ENCODE measurements at places on chromosomes 3 and 15.
A peak's percentile ranks its signal among the peaks of the same experiment; 100 is the strongest.

GRCh38 chr15:50119063-50120040, at the start of gene ATP8B4:
ATP8B4 (minus strand) TSS chr15:50119233; CDS start chr15:50106966, 12,267 bp downstream.
- no peak for DNase-seq

- no peak for DNase-seq
Observed at GRCh38 chr3:71453822-71454511, 129.6 kb downstream of the FOXP1 start.

- no peak for DNase-seq
Observed at GRCh38 chr3:26104851-26105251, 315.0 kb downstream of the OXSM start.

GRCh38 chr3:101836652-101837598, 12.4 kb upstream of the NFKBIZ start:
- no peak for DNase-seq

- no peak for DNase-seq
Observed at GRCh38 chr3:40211579-40211978, 97.9 kb upstream of the EIF1B start.

- DNase-seq, result no peak
Observed at GRCh38 chr3:136932978-136933772, 24.6 kb upstream of the IL20RB start.

- DNase-seq, result no peak
Observed at GRCh38 chr3:182182531-182182968, 470.8 kb downstream of the SOX2 start.

- DNase-seq, result no peak
Observed at GRCh38 chr3:46091046-46091445, 63.8 kb upstream of the XCR1 start.

GRCh38 chr3:62154457-62155148, 218.7 kb downstream of the FEZF2 start:
- DNase-seq, result no peak

DNA sequence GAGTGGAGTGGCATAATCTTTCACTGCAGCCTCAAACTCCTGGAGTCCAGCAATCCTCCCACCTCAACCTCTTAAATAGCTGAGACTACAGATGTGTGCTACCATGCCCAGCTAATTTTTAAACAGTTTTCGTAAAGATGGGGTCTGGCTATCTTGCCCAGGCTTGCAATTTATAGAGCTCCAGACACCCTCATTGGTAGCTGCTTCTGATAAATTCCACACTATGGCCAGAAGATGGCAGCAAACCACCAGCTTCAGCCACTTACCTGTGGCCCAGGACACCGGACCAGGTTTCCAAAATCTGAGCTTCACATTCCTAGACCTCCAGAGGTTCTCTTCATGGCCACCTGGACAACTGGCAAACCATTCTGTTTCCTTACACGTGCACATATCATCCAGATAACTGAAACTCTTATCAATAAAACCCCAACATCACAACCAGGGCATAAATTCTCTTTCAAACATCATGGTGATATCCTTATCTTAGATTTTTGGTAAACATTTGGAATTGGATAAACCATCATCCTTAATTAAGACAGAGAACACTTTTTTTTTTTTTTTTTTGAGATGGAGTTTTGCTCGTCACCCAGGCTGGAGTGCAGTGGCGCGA, 28.9 kb downstream of the FBXW12 start:
- DNase-seq, result peak; percentile 21

GRCh38 chr3:62982795-62983455, 107.7 kb upstream of the CADPS start:
- DNase-seq, result no peak

GRCh38 chr3:178369006-178369405, 167.2 kb upstream of the KCNMB2 start:
- DNase-seq, result no peak

DNA sequence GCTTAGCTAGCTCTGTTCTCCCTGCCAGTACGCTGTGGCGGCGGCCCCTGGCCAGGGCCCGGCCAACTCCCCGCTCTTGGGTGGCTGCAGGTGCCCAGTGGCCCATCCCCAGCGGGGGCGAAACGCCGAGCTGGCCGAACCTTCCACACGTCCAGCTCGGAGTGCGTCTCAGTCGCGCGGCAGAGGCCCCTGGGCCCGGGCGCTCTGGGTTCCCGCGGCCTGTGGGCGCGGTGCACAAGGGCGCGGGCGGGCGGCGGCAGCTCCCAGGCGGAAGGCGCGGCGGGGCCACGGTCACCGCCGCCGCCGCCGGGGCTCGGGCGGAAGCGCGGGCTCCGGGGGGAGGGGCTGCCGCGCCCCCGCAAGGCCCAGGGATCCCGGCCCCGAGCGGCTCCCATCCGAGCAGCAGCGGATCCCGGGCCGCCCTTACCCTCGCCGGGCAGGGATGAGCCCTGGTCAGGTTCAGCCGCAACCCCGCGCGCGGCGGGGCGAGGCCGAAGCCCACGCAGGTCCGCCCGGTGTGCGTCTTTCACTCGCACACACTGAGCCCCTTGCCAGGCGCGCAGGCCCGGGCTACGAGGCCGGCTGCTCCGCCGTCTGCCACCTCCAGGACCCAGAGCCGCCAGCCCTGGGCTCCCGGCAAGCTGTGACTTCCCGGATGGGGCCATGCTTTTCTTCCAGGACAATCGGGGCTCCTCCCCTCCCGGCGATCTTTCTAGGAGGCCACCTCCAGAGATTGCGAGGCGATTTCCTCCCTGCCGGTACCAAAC, 54.2 kb downstream of the CCDC54 start:
- DNase-seq, result peak; percentile 10

DNA sequence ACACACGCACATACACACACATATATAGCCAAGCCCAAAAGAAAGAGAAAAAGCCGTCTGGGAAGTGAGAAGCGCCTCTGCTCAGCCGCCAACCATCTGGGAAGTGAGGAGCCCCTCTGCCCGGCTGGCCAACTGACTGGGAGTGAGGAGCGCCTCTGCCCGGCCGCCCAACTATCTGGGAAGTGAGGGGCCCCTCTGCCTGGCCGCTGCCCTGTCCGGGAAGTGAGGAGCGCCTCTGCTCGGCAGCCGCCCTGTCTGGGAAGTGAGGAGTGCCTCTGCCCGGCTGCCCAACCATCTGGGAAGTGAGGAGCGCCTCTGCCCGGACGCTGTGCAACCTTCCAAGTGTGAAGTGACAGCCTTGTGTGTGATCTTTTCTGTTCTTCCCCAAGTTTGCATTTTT, 49.2 kb downstream of the FHIT start:
- DNase-seq, result no peak

DNA sequence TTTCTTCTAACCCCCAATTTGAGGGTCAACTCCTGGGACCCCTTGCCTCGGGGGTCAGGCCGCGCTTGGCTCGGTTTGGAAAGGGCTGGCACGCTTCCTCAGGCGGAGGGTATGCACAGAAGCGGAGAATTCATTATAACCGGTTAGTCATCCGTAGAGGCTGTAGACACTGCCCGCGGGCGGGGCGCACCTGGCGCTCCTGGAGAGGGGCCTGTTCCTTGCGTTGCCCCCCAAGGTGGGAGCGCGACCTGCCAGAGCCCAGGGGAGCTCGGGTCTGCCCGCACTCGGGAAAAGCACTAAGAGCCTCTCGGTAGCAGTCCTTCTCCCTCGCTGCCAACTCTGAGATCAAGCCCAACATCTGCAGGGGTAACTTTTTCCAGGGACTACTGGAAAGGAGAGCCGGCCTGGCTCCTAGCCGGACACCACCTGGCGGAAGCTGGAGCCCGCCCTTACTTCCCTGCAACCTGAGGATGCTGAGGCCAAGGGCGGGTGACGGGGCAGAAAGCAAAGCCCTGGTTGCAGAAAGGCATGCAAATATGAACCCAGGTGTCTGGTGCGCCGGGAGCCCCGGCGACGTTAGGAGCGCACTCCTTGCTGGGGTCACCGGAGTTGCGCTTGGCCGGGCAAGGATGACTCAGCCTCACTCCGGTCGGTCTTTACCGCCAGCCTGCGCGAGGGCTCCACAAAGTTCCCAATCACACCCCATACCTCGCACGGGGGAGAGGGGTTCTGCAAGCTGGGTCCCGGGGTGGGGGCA, 1.5 kb upstream of the CACNA2D3 start:
- DNase-seq, result no peak

GRCh38 chr15:75620058-75620820, 5.3 kb downstream of the SNUPN start:
- DNase-seq, result no peak

DNA sequence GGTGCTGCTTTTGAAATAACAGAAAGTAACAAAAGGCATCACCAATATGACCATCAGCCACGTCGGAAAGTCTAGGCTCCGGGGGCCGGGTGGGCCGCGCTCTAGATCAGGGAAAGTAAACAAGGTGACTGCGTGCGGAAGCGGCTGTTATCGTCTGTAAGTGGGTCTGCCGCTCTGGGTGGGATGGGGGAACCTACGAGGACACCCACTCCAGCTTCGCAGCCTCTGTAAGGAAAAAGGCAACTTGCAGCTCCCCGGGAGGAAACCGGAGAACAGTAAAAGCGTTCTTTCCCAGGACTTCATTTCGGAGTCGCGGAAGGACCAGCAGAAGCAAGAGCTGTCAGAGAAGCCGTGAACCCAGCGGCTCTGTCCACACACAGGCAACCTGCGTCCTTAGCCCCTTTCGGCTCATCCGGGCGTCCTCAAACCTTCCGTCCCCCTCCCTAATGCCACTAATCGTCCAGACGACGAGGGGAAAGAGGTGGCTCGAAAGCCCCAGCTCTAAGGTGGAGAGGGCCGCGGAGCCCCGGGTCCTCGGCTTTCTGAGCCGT, 461 bp downstream of the XRN1 start:
- peak; percentile 13 for DNase-seq

- peak; percentile 72 for DNase-seq
Observed at GRCh38 chr3:49007771-49008528, 759 bp downstream of the WDR6 start.

DNA sequence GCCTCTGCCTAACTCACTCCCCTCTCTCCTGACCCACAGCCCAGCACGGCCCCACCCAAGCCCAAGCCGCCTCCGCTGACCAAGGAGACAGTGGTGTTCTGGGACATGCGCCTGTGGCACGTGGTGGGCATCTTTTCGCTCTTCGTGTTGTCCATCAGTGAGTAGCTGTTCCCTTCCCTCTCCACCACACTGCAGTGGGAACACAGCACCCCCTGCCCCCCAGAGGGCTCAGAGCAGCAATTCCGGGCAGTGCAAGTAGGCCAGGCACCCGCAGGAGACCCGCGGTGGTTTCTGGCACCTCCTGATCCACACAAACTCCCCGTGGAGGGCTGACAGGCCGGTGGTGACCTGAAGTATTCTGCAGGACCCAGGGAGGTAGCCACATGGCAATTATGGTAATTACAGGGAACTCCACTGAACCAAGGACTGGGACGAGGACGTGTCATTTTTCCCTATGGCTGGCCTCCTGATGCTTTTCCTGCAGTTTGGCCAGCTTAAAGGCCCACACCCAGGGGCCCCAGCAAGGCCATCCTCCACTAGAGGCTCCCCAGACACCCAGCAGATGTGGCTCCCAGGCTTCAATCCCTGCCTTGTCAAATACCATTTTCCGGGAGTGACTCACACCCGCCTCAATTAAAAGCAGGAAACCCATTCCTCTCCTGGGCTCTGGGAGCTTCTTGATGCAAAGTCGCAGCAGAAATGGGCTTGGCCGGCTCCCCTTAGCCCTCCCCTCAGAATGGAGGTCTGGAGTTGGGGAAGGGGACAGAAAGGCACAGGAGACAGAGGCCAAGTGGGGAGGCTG, 4.8 kb downstream of the TMIE start:
- DNase-seq, result no peak

GRCh38 chr15:71115567-71116351, 488 bp downstream of the THSD4 start:
- no peak for DNase-seq

GRCh38 chr3:76669322-76669721, 370.6 kb upstream of the ROBO2 start:
- no peak for DNase-seq

DNA sequence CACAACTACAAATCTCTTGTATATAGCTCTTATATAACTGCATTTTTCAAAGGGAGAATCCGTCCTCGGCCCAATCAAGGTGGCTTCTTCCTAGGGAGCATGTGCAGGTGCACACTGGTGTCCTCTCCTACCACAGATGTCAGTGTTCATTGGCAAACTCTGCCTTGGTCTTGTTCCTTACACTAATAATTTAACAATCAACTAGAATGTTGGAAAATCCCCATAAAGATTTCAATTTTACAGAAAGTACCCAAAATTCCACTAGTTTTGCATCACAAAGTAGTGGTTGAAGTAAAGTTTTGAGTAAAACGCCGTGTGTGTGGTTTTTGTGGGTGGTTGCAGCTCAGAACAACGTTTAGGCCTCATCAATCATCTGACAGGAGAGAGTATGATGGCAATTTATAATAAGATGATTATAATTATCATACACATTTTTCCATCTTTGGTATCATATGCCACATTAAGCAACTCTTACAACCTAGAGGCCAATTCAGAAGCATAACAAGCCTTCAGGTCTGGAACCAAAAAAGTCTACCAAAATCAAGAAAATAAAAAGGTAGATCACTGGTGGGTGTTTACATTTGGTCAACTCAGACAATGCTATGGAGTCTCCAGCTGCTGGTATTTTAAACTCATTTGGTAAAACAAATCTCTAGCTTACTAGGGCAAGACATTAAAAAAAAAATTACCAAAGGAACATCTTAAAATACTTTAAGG, 128.9 kb upstream of the BHLHE40 start:
- no peak for DNase-seq

- DNase-seq, result no peak
Observed at GRCh38 chr3:179630753-179631451, 21.9 kb upstream of the USP13 start.

GRCh38 chr3:101667331-101667730, 9.6 kb downstream of the ZBTB11 start:
- no peak for DNase-seq

DNA sequence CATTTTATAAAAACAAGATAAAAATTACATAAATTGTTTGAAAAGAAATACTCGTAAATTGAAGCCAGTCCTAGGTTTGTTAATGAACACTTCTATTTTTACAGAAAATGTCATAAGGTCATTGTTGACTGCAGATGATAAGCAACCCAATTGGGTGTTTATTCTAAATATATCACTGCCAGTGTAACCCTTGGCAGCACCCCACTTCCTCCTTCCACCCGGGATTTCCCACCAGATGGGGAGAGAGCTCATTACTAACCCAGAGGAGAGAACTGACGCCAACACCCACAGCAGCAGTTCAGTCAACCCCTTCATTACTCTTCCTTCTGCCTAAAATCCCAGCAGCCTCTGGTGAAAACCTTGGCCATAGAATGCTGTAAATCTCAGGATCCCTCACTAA, 307.6 kb downstream of the GAP43 start:
- no peak for DNase-seq

DNA sequence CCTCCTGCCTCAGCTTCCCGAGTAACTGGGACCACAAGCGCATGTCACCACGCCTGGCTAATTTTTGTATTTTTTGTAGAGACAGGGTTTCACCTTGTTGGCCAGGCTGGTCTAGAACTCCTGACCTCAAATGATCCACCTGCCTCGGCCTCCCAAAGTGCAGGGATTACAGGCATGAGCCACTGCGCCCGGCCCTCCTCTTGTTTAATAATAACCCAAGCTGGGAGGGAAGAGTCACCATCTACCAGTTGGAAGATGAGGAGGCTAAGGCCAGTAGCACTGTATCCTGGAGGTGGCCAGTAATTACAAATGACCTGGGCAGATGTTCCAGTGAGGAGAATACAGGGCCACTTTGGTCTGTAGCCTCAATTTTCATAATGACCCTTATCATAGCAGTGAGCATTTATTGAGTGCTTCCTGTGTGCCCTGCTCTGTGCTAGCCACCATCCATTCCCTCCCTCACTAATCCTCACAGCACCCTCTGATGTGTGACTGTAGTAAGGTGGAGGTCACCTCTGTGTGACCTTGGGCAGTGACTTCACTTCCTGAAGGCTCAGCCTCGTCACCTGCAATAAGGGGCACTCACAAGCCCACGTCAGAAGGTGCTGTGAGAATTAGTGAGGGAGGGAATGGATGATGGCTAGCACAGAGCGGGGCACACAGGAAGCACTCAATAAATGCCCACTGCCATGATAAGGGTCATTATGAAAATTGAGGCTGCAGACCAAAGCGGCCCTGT, 64.2 kb downstream of the ABTB1 start:
- no peak for DNase-seq

Data from stimulated activated CD8-positive, alpha-beta memory T cell treated with anti-CD3 and anti-CD28 coated beads, Interleukin-7, amount 100 ng/mL, for 24 hours (primary cell).